H1 (cell line): ENCODE measurements at places on chromosomes 5 and 9. TPM values are rescaled to one million over a fixed set of nuclear protein-coding genes. Genes with fewer than 3 reads are reported as not detected.

GRCh38 chr5:178839319-178839704 is 20.4 kb upstream of the ZNF354B start:
- DNase-seq = peak; percentile 44

DNA sequence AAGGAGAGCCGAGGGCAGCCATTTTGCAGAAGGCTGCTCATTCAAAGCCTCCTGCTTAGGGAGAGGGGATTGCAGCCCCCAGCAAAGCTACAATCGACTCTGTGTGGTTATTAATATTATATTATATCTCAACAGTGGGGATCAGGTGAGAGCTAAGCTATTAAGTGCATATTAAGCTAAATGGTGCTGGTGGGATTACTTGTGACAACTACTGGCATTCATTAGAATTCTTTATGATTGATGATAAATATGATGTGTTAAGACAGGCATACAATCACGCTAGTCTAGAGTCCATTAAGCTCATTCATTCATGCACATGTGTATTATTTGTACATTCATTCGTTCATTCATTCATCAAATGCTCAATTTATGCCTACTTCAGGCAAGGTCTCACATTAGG is 23.0 kb downstream of the COL15A1 start:
- DNase-seq = no peak

- DNase-seq = no peak
Measured at GRCh38 chr9:122276096-122276495, 11.4 kb downstream of the MRRF start.

GRCh38 chr5:148176480-148176879 is 8.1 kb downstream of the SPINK14 start:
- no peak for DNase-seq

- DNase-seq = no peak
Measured at GRCh38 chr9:134641990-134642384, 384 bp downstream of the COL5A1 start.

DNA sequence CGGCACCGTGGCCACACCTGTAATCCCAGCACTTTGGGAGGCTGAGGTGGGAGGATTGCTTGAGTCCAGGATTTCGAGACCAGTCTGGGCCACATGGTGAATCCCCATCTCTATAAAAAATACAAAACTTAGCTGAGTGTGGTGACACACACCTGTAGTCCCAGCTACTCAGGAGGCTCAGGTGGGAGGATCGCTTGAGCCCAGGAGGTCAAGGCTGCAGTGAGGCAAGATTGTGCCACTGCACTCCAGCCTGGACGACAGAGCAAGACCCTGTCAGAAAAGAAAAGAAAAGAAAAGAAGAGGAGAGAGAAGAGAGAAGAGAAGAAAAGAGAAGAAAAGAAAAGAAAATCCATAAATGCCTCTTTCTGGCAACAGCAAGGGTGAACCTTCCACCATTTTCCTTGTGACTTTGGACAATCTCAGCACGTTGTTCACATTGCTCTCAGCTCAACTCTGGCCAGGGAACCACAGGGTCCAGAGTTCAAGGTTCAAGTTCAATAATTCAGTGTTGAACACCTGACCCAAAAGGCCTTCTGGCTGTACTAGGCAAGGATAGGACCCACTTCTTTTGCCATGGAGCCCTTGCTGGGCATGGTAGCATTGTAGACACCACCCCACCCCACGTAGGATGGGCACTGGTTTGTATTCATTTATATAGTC is 14.6 kb upstream of the DUSP1 start:
- no peak for DNase-seq

GRCh38 chr5:149069711-149070110 is 6.8 kb upstream of the SH3TC2 start:
- DNase-seq = no peak

DNA sequence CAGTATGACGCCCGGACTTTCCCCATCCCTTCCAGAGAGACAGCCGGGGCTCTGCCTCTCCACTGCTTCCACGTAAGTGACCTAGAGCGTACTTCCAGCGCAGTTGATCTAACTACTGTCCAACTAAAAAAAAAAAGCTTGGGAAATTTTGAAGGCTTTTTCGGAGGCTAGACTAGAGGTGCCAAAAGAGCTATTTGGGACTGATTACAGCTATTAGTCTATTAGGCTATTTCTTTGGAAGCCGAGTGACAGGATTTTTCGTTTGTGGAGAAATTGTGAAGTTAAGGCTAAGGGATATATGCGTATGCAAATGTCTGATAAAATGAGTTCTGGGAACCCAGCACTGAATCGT is 1.5 kb downstream of the CCNO start:
- no peak for DNase-seq

- no peak for DNase-seq
Measured at GRCh38 chr9:15249042-15249818, 57.8 kb downstream of the TTC39B start.

DNA sequence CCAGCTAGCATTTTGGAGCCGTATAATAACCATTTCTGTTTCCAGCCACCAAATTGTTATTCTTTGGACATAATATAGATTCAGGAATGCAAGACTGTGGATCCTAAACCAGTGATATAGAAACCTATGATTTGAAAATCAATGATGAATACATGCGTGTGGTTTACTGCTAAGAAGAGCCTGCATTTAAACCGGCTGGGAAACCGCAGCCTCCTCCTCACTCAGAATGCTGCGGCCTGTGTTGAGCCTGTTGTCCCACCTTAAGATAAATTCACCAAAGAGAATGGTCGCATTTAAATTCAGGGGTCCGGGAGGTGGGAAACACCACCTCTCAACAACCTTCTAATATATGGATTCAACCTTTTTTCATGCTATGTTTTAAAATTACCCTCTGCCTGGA is 148.0 kb downstream of the MEF2C start:
- DNase-seq = no peak

TRAF2 gene
- total RNA-seq = 50.2 and 50.5 TPM in 2 replicates

ZNF883 gene
- 19.2 and 20.2 TPM in 2 replicates for total RNA-seq

PCDHB14 gene
- total RNA-seq = 2.7 and 2.9 TPM in 2 replicates

TMEM174 gene
- not detected in 2 replicates for total RNA-seq
